CD8-positive, alpha-beta memory T cell (primary cell): ENCODE measurements at places on chromosomes 7 and 10.

DNA sequence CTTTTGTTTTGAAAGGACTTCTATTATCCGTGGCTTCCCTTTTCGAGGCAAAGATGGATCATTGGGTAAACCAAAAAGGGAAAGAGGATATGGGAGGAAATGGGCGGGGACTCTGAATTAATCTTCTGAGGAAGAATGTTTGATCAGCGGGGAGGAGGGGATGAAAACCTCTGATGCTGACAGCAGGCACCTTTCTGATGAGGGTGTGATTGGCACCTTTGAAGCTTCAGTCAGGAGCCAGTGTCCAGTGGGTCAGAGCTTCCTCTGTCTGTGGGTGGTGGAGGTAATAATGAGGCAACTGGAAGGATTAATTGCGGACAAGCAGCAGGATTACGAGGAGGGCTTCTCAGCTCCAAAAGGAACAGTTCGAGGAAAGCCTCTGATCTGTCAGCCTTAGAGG is 877.6 kb downstream of the LRMDA start:
- DNase-seq, result no peak

GRCh38 chr7:115004121-115004520 is 82.2 kb downstream of the MDFIC start:
- DNase-seq, result no peak

DNA sequence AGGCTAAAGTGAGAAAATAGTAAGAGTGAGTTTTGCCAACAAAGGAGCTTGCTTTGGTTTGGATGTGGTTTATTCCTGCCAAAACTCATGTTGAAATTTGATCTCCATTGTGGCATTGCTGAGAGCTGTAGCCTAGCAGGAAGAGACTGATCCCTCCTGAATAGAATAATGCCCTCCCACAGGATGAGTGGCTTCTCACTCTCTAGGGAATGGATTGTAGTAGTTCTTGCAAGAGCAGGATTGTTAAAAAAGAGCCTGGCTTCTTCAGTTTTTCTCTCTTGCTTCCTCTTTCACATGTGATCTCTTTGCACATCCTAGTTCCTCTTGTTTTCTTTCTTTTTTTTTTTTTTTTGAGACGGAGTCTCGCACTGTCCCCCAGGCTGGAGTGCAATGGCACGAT is 34.4 kb downstream of the ASAH2 start:
- DNase-seq, result no peak

GRCh38 chr10:119620241-119621077 is 23.7 kb upstream of the TIAL1 start:
- DNase-seq, result no peak

GRCh38 chr10:106506526-106507283 is 657.8 kb downstream of the SORCS1 start:
- no peak for DNase-seq

DNA sequence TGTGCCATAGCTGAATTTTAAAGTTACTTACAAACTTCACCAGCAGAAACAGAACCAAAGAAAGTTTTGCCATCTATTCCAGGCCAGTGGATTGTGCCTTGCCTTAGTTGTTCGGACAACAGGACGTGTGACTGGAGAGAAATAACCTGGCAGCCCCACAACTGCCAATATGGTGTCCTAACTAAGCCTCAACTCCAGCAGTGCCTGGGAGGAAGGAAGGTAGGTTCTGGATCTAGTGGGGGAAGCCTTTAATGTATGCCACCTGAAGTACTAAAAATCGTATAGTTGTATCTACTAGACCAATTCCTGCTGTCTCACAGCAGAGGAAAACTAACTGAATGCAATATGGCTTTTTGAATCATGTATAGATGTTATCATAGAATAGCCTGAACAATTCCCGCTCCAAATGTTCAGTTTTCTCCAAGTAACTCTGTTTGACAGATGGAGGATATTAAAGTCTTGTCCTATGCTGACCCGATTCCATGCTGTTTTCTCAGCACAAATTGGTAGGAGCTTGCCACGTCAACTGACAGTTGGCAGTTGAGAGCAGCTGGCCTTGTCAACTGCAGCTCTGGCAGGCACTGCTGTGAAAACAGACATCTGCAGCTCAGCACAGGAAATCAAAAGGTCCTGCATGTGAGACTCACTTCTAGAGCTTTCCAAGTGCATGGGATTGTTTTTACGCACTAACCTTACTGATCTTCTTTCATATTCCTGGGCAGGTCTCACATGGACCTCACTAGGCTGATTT is 84.5 kb upstream of the WNT16 start:
- DNase-seq, result no peak

- no peak for DNase-seq
Measured at GRCh38 chr7:73828107-73828803, 2.5 kb upstream of the CLDN4 start.

DNA sequence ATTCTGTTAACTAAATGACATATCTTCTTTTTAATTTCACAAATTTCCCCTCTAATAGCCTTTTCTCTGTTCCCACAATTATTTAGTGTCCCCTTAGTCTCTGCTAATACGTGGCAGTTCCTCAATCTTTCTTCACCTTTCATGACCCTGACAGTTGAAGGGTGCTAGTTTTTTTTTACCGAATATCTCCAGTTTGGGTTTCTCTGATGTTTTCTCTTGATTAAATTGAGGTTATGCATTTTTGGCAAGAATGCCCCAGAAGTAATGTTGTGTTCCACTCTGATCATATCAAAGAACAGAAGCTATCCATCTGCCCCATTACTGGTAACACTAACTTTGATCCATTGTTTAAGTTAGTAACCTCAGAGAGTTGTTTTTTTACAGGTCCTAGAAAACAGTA is 133.6 kb upstream of the ASAH2 start:
- no peak for DNase-seq

GRCh38 chr10:132276179-132276675 is 31.5 kb downstream of the STK32C start:
- no peak for DNase-seq

DNA sequence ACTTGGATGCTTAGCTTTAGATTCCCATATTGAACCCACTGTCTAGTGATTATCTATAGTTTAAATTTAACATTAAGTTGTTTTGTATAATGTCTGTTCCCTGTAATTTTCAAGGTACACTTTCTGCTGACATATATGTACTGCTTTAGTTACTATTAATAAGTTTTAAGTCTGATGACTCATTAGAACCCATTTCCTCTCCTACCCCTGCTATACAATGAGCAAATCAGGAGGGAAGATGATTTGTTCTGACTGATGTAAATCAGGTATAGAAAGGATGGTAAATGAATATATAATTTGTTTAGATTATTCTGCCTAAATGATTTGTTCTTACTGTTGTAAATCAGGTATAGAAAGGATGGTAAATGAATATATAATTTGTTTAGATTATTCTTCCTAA is 691.8 kb downstream of the NXPH1 start:
- no peak for DNase-seq

GRCh38 chr7:5343884-5344283 is 61.1 kb downstream of the SLC29A4 start:
- DNase-seq, result no peak

DNA sequence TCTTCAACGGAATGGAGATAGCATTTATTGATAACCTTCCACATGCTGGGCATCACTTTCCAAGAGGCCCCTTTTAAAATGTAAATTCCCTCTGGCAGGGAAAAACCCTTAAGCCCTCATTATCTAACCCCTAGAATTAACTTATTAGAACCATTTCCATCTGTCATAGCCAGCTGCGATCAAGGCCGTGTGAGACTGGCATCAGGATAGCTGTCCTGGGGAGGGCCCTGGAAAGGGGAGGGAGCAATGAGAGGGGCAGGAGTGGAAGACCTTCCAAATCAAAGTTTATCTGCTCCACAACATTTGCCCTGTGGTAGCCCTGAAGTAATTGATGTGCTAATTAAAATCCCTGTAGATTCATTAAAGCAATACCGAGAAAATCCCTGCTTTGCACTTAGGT is 45.0 kb upstream of the JAZF1 start:
- no peak for DNase-seq

GRCh38 chr10:3239066-3239919 is 66.7 kb upstream of the PITRM1 start:
- DNase-seq, result peak; percentile 47

GRCh38 chr7:68770649-68771048 is 827.6 kb upstream of the AUTS2 start:
- DNase-seq, result no peak

- no peak for DNase-seq
Measured at GRCh38 chr10:78069151-78069550, 35.5 kb downstream of the RPS24 start.

GRCh38 chr10:70405037-70405824 is 1.3 kb downstream of the EIF4EBP2 start:
- no peak for DNase-seq

DNA sequence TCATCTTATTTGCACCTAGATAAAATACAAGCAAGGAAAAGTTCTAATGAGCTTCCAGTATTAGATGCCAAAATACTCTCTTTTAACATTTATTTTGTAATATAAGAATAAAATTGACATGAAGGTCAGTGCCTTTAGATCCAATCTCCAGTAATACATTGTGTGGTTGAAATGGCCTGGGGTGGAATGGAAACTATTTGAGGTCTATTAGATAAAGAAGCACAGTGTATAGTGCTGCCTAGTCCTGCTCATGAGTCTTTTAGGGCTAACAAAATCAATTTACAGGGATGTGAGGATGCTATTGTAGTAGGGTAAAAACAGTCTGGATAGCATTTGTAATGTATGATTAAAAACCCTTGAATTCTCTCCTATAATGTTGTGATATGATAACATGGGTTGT is 84.5 kb upstream of the ETV1 start:
- DNase-seq, result no peak

GRCh38 chr7:117830422-117830954 is 42.8 kb downstream of the CTTNBP2 start:
- no peak for DNase-seq

DNA sequence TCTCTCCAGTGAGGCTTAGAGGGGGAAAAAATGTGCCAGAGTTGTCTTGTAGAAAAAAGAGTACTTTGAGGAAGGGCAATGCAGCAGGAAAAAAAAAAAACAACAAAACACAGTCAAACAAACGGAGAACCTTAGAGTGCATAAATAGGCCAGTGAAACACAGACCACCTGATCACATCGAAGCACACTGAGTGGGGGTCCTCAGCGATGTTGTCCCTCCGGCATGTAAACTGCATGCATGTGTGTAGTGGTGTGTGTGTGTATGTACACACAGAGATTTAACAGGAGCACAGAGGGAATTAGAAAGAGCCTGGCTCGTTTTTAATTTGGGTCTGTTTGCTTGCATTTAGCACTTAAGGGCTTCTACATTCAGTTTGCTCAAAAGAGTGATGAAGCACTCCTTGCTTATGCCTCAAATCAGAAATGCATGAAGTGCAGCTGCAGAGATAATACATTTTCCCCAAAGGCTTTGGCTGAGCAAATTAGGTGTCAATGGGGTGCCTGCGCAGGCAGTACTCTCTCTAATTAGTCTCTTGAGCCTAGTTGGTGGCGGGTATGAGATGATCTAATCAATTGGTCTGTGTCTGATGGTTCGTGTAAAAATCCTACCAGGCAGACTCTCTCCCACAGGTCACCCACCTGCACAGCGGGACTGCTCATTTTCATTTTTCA is 62.7 kb upstream of the FZD1 start:
- DNase-seq, result no peak

DNA sequence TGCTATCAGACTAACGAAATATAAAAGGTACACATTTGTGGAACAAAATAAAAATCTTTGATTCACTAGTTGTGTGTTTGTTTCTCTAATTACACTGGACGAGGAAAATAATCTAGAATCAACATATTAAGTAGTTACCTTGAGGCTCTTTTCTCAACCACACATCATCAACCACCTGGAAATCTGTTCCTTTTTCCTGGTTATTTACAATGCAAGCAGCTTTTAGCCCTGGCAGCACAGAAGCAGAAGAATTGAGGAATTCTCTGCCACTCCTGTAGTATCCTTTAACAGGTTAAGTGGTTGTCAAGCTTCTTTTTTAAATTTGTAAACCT is 23.7 kb downstream of the NUP42 start:
- no peak for DNase-seq
